ENCODE measurements at places on chromosomes 7 and 10.

DNA sequence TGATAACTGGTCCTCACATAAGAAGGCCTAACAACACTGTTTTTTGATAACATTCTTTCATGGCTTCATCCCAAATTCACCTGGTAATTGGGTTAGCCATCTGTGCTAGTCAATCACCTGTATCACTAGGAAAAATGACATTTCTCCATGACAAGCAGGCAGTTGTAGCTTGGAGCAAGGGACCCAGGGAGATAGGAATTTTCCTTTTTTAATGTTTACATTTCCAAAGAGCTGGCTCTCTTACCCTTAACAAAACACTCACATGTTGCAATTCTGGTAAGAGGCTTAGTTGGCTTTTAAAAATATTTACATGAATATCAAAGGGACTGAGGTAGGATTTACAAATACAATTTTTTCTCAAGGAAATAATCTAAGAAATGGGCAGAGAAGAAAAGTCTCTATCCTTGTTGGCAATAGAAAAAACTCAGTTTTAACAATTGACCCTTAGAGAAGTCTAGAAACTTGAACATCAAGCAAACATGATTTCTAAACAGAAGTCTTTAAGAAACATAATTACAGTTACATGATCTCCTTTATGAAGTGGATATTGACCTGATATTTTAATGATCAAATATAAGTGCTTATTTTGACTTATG is 16.1 kb upstream of the AKR1C1 start:
- DNase-seq = no peak

DNA sequence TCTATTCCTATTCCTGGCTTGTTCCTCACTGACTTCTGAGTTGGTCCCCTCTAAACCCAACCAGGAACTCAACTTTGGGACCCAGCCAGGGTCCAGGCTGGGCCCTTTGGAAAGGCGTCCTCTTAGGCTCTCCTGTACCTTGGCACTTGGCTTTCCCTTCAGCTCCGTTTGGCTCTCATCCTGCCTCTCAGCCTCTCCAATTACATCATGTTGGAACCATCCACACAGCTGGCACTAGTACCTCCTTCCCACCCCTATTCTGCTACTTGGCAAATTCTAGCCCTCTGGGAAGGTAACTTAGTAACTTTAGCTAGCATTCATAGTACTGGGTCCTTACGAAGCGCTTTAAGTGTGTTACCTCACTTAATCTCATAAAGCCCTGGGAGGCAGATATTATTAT is 205.3 kb upstream of the HABP2 start:
- no peak for DNase-seq

DNA sequence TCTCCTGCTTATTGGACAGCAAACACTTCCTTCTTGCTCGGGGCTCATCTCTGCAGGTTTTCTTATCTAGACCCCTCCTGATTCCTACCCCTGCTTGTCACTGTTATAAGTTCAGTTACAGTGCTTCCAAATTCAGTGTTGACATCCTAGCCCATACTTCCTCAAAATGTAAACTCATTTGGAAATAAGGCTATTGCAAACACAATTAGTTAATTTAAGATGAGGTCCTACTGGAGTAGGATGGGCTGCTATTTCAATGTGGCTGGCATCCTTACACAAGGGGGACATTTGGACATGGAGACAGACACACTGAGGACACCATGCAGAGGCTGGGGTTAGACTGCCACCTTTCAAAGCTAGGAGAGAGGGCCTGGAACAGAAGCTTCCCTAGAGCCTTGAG is 85.2 kb upstream of the NPVF start:
- DNase-seq = no peak

GRCh38 chr10:114911052-114911711 is 26.8 kb upstream of the TRUB1 start:
- DNase-seq = no peak

DNA sequence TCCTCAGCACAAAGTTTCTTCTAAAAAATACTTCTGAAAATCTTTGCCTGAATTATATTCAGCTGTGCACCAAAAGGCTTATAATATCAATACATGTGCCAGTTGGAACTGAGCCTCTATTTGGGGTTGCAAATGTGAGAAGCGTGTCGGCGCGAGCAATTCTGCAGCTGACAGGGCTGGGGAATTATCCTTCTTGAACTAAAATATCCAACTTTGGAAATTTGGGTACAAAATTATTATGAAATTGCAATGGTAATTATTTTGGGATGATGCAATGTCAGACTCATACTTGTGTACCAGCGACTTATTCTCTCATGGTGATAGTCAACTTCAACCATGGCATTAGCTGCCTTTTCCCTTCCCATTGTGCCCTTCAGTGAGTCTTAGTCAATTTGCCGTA is 507.0 kb upstream of the KLF6 start:
- no peak for DNase-seq

DNA sequence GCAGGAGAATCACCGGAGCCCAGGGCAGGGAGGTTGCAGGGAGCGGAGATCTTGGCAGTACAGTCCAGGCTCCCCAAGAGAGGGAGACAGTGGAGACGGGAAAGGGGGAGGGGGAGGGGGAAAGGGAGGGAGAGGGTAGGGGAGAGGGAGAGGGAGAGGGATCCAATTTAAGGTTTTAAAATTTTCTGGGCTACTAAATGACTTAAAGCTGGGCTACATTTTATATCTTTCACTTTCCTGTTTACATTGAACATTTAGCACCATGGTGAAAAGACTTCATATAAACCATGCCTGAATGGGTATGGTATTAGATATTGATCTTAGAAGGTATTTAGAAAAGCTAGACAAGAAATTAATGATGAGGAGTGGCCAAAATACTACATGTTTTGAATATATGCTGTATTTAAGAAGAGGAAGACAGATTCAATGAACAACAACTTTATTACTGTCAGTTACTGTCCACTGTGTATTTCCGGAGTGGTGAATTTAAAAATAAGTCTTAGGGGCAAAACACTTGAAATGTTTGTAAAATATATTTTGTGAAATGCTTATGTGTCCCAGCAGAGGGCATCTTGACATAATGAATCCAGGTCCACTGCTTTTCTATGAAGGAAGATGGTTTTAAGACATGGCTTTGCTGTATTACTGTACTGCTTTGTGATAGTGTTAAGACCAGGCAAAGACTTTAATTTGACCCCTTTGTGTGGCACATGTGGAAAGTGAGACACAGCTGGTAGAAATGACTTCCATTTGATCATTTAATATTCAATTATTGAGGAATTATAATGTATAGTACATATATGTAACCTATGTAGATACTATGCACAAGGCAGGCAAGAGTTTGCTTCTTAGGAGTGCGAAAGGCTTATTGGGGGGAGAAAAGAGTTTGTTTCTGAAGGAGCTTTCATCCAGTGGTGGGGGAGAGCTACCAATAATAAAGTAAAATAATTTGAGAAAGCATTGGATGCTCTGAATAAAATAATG is 52.8 kb downstream of the NRF1 start:
- DNase-seq = peak; percentile 22

DNA sequence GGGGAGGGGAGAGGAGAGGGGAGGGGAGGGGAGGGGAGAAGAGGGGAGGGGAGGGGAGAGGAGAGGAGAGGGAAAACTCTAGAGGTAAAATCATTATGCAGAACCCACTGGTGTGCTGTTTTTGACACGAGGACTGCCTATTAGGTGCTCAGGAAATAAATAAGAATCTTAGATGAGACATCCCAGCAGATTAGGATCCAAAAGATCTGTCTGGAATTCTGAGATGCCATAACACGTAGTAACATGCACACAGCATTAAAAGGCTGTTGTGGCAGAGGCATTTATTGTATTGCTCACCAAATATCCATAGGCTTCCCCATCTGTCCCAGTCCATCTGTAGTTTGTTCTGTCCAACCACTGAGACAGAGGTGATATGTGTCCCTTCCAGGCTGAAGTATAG is 40.8 kb upstream of the KMT2E start:
- no peak for DNase-seq

- no peak for DNase-seq
These were observed 101.4 kb upstream of the ZNF32 start for GRCh38 chr10:43749940-43750552.

DNA sequence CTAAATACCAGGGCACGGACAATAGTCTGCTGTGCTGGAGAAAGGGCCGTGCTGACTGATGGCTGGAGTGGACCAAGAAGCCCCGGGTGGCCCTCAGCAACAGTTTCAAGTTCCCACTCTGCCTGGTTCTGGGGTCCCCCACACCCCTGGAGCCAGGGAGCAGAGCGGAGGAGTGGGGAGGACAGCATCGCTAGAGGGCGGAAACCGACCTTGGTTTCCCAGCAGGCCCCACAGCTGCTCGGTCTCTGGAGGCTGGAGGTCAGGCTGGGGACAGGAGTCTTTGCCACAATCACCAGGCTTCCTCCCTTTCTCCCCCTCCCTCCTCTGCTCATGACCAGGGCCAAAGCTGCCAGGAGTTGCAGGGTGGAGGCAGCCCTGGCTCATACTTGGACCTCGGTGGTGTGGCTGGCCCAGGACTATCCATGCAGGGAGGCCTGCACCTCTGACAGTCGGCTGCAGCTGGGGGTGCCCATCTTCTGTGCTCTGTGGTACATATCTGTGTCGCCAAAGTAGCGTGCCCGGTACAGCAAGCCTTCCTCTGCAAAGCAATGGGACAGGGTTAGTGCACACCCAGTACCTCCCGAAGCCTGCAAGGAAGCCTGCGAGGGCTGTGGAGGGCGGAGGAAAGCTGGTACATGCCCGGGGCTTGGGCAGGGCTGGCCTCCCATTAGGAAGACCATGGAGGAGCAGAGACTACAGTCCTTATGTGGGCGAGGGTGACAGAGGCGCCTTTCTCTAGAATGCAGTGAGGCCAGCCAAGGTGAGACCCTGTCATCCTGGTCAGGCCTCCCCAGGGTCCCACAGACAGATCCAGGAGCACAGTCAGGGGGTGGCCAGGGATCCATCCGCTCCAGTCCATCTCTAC is 19.1 kb downstream of the DNAJB12 start:
- DNase-seq = peak; percentile 28

DNA sequence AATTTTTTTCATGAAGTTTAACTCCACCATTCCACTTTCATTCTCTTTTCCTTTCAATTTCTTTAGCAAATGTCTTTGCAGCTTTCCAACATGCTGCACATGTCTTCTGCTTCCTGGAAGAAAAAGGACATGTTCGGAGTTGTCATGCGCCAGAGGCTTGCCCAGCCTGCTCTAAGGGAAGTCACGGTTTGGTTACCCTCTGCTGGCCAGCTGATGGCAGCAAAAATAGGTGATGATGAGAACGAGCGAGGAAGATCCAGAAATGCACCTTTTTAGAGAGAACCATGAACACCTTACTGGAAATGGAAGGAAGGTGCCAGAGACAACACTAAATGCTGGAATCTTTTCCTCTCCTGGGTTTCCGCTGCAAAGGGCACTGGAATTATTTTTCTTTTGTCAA is 4.9 kb upstream of the ZSCAN21 start:
- no peak for DNase-seq

GRCh38 chr7:116443101-116443523 is 56.4 kb upstream of the CAV2 start:
- no peak for DNase-seq

DNA sequence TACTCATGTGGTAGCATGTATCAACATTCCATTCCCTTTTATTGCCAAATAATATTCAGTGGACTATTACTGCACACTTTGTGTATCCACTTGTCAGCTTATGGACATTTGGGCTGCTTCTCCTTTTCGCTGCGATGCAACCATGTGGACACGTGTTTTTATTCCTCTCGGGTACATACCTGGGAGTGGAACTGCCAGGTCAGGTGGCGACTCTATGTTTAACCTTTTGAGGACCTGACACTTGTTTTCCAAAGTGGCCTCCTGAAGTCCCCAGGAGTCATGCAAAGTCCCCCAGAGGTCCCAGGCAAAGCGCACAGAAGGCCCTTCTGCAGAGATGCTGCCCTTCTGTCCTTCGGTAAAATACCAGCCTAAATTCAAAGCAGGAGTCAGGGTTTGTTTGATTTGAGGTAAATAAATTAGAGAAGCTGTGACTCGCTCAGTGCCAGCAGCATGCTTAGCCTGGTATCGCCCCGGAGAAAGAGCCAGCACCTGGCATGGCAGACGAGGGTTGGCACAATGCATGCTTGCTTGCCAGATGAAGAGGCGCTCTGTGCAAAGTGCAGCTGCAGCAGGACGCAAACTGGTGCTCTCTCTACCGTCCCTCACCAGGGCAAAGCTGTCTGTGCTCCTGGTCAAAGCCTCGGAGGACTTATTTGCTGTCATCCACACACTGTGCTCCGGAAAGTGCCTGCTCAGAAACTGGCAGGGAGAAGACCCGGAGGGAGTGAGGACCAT is 37.8 kb downstream of the HIPK2 start:
- no peak for DNase-seq

GRCh38 chr7:122298131-122298530 is 6.4 kb downstream of the FEZF1 start:
- no peak for DNase-seq

DNA sequence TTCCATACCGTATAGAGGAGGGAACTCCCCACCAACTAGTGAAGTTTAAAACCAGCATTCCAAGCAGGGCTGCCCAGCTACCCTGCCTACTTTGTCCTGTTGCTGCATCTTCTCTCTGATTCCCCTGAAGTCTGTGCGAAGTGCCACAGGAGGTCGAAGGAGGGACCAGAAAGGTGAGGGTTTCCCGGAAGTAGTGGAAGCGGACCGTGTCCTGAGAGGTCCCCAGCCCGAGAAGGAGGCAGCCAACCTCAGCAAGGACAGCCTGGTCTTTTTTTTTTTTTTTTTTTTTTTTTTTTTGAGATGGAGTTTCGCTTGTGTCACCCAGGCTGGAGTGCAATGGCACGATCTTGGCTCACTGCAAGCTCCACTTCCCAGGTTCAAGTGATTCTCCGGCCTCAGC is 671.9 kb upstream of the GALNT17 start:
- DNase-seq = no peak

DNA sequence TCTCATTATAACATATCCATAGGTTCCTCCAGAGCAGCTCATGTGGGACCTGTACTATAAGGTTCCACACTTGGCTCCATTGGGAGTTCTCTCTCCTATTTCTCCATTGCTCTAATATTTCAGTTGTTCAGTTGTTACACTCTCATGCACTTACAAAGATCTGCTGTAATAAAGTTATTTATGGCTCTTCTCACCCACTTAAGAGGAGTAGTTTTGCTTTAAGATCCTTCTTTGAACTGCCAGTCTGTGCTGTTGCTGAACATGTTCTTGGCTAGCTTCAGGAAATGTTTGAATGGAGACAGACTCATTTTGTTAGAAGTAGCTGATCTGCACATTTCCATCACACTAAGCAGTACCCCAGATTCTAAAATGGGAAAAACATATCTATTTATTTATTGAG is 250.1 kb downstream of the CDK14 start:
- DNase-seq = no peak

GRCh38 chr7:35522697-35523096 is 172.2 kb downstream of the HERPUD2 start:
- no peak for DNase-seq

GRCh38 chr10:69248117-69248730 is 28.1 kb downstream of the HKDC1 start:
- DNase-seq = no peak

DNA sequence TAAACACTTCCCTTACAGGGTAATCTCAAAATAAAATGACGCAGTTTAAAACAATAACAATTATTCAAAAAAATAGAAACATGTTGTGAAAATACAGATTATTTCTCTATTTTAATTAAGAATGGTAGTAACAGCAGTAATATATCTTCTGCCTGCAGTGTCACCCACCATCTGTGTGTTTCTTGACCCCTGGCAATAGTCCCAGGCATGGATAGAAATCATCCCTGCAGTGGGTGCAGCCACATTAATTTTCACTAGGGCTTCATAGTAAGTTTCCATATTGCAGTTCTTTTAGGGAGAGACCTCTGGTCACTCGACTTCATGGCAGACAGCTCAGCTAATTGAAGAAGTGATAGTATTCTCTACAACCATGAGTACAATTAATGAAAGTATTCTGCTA is 470.1 kb upstream of the TEX47 start:
- no peak for DNase-seq

GRCh38 chr7:82335927-82336326 is 107.7 kb downstream of the CACNA2D1 start:
- no peak for DNase-seq

- DNase-seq = no peak
These were observed 25.9 kb downstream of the FOXK1 start for GRCh38 chr7:4707980-4708411.
